ENCODE measurements at places on chromosomes 3 and 15. TPM values are rescaled to one million over a fixed set of nuclear protein-coding genes. Genes with fewer than 3 reads are reported as not detected.

Gene ZPLD1
- not detected for total RNA-seq

Gene ANKDD1A
- 1.3 TPM for total RNA-seq

Gene GPR62
- total RNA-seq: not detected

Gene SMAD6
- 8.9 TPM for total RNA-seq

Gene MKRN2OS
- 1.7 TPM for total RNA-seq

Gene ATP8B4
- 0.57 TPM for total RNA-seq

- no peak overlapping the region for H3K4me3 ChIP-seq
- no peak overlapping the region for H3K27ac ChIP-seq
- DNase-seq: no peak
- H3K4me1 ChIP-seq: peaks cover 9% of the 10 kb centered on the region
- no peaks in the 10 kb centered on the region for H3K27me3 ChIP-seq
These were observed 12.1 kb upstream of the MGA start for GRCh38 chr15:41648097-41648496.

- DNase-seq: no peak
- no peaks in the 10 kb centered on the region for H3K27me3 ChIP-seq
- H3K4me1 ChIP-seq: no peaks in the 10 kb centered on the region
- no peak overlapping the region for H3K27ac ChIP-seq
These were observed 701.9 kb downstream of the IGSF11 start for GRCh38 chr3:118332699-118333098.

DNA sequence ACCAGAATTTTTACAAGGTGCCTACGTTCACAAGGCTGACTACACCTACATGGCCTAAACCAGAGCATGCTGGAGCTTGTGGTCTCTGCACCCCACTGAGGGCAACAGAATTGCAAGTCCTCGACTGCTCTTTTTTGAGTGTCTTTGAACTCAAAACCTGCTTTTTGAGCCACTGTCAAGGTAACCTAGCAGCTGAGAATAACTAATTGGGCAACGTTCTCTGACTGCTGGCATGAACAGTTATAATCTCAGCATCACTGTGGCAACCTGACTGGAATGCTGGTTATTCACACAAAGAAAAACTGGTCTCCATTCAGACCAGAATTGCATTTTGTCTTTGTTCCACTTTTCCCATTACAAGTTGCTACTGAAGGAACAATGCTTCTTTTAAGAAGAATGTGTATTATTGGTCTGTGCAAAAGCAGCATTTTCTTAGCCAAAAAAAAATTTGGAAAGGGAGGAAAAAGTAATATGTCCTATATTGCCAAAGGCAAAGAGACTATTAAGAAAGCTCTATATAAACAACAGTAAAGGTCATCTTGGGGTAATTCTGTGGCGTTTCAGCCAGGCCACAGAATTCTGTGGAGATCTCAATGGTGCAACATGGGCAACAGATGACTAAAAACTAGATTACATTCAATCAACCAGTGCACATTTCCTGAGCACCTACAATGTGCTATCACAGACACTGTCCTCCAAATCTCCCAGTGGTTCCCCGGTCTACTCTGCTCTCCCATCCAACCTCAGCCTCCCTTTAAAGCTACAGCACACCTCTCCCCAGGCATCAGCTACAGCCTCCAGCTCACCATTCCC lies 76.8 kb downstream of the TNIK start:
- no peak overlapping the region for H3K4me3 ChIP-seq
- DNase-seq: no peak
- no peak overlapping the region for H3K27ac ChIP-seq
- no peaks in the 10 kb centered on the region for H3K36me3 ChIP-seq
- no peaks in the 10 kb centered on the region for H3K4me1 ChIP-seq
- H3K27me3 ChIP-seq: no peaks in the 10 kb centered on the region

DNA sequence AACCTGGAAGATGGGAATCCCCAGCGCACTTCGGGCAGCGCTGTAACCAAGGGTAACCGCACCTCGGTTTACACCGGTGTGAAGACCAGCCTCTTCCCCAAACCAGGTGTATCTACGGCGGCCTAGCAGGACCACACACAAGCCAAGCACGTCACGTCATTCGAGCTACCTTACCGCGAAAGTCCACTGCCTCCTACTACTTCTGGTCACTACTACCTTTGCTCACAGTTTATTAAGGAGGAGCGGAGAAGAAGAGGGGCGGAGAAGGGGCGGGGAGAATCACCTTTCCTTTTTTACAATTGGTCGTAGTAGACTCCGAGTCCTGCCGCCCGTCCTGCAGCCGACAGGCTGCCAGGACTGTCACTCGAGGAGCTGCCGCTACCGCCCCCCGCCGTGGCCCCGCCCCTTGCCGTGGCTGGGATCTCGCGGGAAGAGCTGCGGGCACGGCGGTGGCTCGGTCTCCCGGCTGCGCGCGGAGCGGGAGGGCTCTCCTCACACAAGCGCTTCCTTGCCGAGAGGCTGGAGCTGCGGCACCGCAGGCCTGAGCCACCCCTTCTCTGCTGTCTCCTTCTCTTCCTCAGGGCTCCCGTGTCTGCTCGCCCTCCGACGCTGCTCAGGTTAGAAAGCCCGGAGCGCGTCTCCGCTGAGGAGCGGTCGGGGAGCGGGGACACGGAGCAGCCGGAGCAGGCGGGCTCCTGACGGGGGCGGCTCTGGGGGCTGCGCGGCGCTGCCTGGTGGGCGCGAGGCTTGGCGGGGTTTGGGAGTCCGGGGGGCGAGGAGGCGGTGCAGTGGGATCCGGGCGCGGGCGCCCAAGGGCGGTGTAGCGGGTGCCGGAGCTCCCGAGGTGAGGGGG lies at the start of gene GLCE:
TSS of gene GLCE (plus strand) at position 495 of the 853 bp plus-strand sequence. CDS start 95,172 bp downstream, outside the sequence.
- no peaks in the 10 kb centered on the region for H3K27me3 ChIP-seq
- H3K36me3 ChIP-seq: no peaks in the 10 kb centered on the region
- peak within 1 kb of the TSS; percentile 98 for H3K4me3 ChIP-seq
- no peaks in the 10 kb centered on the region for H3K4me1 ChIP-seq
- peak; percentile 98 for DNase-seq

GRCh38 chr3:16362770-16363169 lies 97.8 kb downstream of the OXNAD1 start:
- no peaks in the 10 kb centered on the region for H3K4me1 ChIP-seq
- DNase-seq: no peak
- H3K36me3 ChIP-seq: no peaks in the 10 kb centered on the region
- H3K4me3 ChIP-seq: no peak overlapping the region

DNA sequence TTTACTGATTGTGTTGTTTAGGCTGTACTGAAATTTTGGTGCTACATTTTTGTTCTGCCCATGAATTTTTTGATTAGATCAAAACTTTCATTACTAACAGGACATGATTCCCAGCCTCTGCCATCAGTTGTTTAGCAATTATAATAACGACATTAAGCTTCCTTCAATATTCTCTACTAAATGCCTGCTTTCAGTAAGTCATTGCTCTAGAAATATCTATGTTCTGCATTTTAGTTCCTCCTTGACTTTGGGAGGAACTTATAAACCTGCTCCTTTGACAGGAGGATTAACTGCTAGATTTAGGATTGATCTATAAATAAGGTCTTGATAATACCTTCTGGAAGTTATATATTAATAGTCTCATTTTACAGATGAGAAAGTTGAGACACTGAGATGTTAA lies 269.1 kb downstream of the RAP2B start:
- no peaks in the 10 kb centered on the region for H3K4me1 ChIP-seq
- no peaks in the 10 kb centered on the region for H3K27me3 ChIP-seq

GRCh38 chr3:156577736-156578135 lies 22.8 kb upstream of the SSR3 start:
- H3K4me3 ChIP-seq: no peak overlapping the region
- no peak overlapping the region for H3K27ac ChIP-seq
- no peaks in the 10 kb centered on the region for H3K36me3 ChIP-seq
- 0 out of 2 replicates have a peak, but pooled peaks cover 4% of the 10 kb centered on the region for H3K4me1 ChIP-seq
- H3K27me3 ChIP-seq: no peaks in the 10 kb centered on the region
- DNase-seq: no peak

DNA sequence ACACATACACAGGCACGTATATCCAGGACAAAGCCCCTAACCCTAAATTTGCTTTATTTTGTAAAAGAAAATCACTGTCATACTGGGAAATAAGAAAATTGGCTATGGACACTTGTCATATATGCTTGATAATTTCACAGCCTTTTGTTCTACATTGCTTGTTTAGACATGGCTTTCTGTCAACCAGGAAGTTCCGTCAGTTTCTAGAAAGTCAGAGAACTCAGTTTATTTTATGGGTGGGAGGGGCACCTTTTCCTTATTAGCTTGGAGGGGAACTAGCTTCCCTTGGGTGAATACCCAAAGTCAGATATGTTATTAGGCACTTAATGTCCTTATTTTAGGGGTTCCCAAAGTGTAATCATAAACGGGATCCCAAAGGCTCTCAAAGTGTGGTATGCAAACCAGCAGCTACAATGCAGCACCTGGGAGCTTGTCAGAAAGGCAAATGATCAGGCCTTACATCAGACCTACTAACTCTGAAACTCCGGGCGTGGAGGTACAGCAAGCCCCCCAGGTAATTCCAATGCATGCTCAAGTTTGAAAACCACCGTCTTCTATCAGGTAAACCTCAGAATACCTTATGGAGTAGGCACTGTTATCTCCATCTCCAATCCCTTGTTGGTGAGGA lies 50.1 kb downstream of the CADPS start:
- H3K27ac ChIP-seq: no peak overlapping the region
- H3K36me3 ChIP-seq: no peaks in the 10 kb centered on the region
- no peak overlapping the region for H3K4me3 ChIP-seq
- no peaks in the 10 kb centered on the region for H3K27me3 ChIP-seq
- no peak for DNase-seq

DNA sequence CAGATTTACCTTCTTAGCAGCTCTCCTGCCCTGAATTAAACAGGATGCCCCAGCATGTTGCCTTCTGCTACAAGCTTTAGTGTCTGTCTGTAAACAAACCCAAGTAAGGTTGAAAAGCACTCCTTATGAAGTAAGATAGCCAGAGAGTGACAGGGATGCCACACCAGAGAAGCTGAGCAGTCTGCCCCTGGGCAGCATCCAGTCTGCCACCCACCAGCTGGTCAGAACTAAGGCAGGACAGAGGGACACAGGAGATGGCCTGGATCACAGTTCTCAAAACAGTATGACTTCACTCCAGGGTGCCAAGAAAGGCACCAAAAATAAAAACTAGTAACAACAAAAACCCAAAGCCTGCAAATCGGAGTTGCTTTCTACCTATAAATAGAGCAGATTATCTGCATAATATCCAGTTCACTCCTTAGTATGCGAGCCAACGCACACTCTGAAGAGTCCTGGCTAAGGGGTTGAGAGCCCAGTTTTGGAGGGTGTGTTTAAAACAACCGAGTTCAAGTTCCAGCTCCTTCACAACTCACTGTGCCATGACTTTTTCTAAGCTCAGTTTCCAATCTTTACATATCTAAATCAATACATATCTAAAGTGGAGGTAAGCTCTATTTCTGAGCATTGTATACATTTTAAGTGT lies 198.9 kb downstream of the KCNMB2 start:
- H3K4me1 ChIP-seq: peaks cover 15% of the 10 kb centered on the region
- no peaks in the 10 kb centered on the region for H3K36me3 ChIP-seq
- H3K27me3 ChIP-seq: no peaks in the 10 kb centered on the region

DNA sequence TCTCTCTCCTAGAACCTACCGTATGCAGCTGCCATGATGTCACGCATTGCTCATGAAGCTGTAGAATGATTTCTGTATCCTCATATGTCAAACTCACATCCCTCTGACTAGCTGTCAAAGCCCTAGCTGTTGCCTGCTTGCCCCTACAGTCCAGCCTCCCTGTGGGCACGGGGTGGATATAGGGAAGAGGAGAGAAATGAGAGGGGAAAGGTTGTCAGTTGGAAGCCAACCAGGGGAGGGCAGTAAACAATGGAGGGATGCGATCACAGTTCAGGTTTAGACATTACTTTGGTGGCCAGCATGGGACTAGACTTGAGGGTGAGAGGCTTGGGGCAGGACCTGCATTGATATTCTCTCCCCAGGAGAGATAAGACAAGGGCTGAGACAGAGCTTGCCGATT lies 1.7 kb upstream of the HDGFL3 start:
- no peak overlapping the region for H3K27ac ChIP-seq
- no peak for DNase-seq
- H3K4me3 ChIP-seq: no peak overlapping the region
- H3K4me1 ChIP-seq: 0 out of 2 replicates have a peak, but pooled peaks cover 6% of the 10 kb centered on the region
- H3K27me3 ChIP-seq: no peaks in the 10 kb centered on the region

- no peak overlapping the region for H3K27ac ChIP-seq
- H3K27me3 ChIP-seq: no peaks in the 10 kb centered on the region
- no peaks in the 10 kb centered on the region for H3K4me1 ChIP-seq
- no peaks in the 10 kb centered on the region for H3K36me3 ChIP-seq
- H3K4me3 ChIP-seq: no peak overlapping the region
These were observed 36.0 kb downstream of the TSPAN3 start for GRCh38 chr15:77034695-77035489.

DNA sequence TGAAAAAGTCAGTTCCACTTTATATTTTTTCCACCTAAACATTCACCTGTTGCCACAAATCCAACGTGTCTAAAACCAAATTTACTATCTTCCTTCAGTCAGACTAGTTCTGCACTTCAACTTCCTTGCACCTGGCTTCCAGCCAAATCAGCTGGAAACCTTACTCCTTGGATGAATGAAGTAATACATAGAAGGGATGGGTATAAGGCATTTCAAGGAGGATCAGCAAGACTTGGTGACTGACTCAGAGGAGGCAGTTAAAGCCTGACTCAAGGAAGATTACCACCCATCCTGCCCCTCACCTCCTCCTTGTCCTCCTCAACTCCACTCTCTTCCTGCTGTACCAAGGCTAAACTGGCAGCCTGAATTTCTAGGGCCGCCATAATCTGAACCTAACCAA lies 37.1 kb downstream of the QTRT2 start:
- DNase-seq: no peak
- no peaks in the 10 kb centered on the region for H3K4me1 ChIP-seq
- no peaks in the 10 kb centered on the region for H3K36me3 ChIP-seq
- no peak overlapping the region for H3K27ac ChIP-seq

DNA sequence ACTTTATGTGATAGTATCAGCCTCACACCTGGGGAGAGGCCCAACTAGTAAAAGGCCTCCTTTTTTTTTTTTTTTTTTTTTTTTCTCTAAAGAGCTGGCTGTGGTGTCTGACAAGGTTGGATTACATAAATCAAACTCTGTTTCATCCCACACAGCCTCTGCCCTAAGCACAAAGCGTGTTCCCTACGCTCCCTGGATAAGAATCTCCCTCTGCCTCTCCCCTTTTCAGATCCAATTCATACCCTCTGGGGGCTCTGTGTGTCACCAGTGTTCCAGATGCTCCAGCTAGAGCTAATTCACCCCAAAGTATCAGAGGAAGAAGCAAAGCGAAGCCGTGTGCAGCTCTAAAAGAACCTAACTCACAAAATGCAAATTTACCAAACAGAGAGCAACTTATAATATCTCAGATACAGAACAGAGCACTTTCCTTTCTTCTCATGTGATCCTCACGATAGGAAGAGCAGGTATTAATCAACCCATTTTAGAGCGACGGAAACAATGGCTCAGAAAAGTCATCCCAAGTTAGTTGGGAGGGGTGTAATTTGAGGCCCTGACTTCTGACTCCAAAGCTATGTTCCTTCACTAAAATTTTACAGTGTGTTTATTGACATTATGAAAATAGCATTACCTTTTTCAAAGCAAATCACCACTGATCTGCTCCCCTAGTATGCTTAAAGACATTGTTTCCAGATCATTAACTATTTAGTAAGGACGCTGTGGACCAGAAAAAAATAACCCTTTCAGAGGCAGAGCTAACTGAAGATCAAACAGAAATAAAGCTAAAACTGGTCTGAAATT lies 12.4 kb downstream of the BMF start:
- H3K4me3 ChIP-seq: no peak overlapping the region
- no peaks in the 10 kb centered on the region for H3K27me3 ChIP-seq
- no peak for DNase-seq
- peak overlapping the region; percentile 92 for H3K27ac ChIP-seq
- peaks cover 89% of the 10 kb centered on the region for H3K4me1 ChIP-seq

GRCh38 chr3:157098823-157099185 lies 61.1 kb downstream of the CCNL1 start:
- H3K36me3 ChIP-seq: no peaks in the 10 kb centered on the region
- H3K27ac ChIP-seq: no peak overlapping the region

GRCh38 chr15:38651328-38652038 lies 86.9 kb upstream of the RASGRP1 start:
- DNase-seq: no peak
- H3K4me1 ChIP-seq: no peaks in the 10 kb centered on the region
- H3K27ac ChIP-seq: no peak overlapping the region
- no peaks in the 10 kb centered on the region for H3K27me3 ChIP-seq
- no peak overlapping the region for H3K4me3 ChIP-seq
